Left lung (tissue), 14 donors: ENCODE measurements at places on chromosomes 16 and 17.

DNA sequence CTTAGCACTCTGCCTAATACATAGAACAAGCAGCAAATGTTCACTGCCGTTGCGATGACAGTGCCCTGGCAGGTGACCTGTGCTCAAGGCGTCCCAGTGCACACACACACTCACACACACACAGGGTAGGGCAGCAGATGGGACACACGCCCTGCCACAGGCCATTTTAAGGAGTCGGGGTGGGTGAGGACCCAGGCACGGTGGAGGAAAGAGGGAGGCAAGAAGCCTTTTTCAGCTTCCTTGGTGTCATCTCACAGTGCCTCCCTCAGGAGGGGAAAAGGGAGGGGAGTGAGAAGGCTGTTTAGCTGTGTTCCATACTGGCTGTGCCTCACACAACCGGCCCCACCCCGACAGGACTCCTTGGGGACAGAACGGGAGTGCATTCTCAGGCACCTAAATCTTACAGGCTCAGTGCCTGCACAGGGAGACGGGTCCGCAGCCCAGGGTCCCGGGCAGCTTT lies 1.5 kb downstream of the PITPNM3 start:
- peak overlapping the region; percentile 62 for H3K27ac ChIP-seq
- peak overlapping the region; percentile 49 for H3K4me3 ChIP-seq
- no peaks in the 10 kb centered on the region for H3K36me3 ChIP-seq
- DNase-seq, result no peak
- peaks cover 4% of the 10 kb centered on the region for H3K4me1 ChIP-seq

- no peak overlapping the region for H3K27ac ChIP-seq
- H3K4me1 ChIP-seq, result no peaks in the 10 kb centered on the region
- DNase-seq, result no peak
- no peaks in the 10 kb centered on the region for H3K27me3 ChIP-seq
- no peak overlapping the region for H3K4me3 ChIP-seq
- H3K36me3 ChIP-seq, result peaks cover 12% of the 10 kb centered on the region
These were observed 22.4 kb downstream of the CMC2 start for GRCh38 chr16:80984124-80984892.

DNA sequence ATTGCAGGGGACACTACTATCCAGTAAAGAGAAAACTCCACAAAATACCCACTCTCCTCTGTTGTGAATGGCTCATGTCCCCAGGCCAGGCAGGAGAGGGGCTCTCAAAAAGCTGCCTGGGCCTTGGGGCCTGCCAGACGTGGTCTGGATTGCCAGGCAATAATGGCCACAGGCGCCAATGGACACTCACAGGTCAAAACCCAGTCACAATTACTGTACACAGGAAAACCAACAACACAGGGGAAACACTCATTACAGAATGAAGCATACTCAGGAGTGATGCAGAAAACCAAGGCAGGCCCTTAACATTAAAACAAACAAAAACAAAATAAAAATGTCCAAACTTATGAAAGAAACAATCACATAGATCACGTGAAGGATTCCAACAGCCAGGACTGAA lies 35.1 kb upstream of the SREBF1 start:
- H3K4me1 ChIP-seq, result peaks cover 16% of the 10 kb centered on the region
- no peak overlapping the region for H3K4me3 ChIP-seq
- no peak overlapping the region for H3K27ac ChIP-seq
- DNase-seq, result no peak
- H3K36me3 ChIP-seq, result peaks cover 34% of the 10 kb centered on the region
- no peaks in the 10 kb centered on the region for H3K27me3 ChIP-seq

DNA sequence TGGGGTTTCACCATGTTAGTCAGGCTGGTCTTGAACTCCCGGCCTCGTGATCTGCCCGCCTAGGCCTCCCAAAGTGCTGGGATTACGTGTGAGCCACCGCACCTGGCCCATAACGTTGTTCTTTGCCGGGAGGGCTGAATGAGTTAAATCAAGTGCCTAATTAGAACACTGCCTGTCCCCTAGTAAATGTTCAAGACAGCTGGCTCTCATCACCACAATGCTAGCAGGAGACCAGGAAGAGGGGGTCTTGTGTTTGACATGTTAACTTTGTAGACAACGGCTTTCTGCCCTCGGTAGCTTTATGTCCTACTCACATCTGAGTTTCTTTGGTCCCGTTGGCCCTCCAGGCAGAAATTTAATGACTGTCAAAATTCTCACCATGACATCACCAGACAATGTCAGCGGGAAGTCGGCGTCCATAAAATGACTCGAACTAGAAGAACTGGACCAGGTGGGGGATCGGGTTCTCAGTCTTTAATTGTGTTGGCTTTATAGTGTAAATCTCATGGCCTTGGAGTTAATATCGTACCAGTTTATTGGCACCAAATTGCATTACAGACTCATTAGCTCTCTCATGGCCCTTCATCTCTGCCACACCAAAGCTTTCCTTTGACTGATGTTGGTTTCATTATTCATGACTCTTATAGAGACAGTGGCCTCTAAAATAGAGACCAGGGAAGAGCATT lies 11.4 kb upstream of the ITPRIPL2 start:
- no peak for DNase-seq
- H3K27me3 ChIP-seq, result no peaks in the 10 kb centered on the region
- no peak overlapping the region for H3K27ac ChIP-seq
- H3K36me3 ChIP-seq, result no peaks in the 10 kb centered on the region
- H3K4me1 ChIP-seq, result peaks cover 8% of the 10 kb centered on the region
- H3K4me3 ChIP-seq, result no peak overlapping the region

- no peak overlapping the region for H3K4me3 ChIP-seq
- H3K27me3 ChIP-seq, result no peaks in the 10 kb centered on the region
- no peak overlapping the region for H3K27ac ChIP-seq
- no peaks in the 10 kb centered on the region for H3K36me3 ChIP-seq
- DNase-seq, result no peak
- no peaks in the 10 kb centered on the region for H3K4me1 ChIP-seq
These were observed 22.3 kb downstream of the CA10 start for GRCh38 chr17:52136166-52136565.

DNA sequence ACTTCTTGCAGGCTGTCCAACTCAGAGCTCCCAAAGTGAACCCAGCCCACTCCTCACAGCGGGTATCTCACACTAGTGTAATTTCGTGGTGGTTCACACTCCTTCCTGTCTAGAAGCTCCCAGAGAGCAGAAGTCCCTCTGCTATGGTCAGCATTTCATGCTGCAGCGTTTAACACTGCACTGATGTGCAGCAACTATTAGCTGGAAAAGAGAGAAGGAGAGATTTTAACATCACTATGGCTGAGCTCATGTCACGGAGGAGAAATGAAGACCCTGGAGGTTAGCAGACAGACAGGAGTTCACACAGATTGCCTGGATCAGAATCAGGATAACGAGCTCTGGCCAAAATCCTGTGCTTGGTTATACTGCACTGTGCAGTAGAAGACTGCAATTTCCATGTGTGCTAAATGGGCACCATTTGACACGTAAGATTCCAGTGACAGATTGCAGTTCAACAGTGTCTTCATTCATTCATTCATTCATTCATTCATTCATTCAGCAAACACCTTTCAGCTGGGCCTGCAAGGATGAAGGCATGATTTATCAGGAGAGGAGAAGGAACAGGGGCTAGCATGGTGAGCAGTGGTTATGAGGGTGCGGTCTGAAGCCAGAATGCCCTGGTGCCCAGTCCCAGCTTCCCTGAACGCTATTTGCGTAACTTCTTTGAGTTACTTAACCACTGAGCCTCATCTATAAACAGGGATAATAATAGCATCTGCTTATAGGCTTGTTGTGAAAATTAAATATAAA lies 5.3 kb upstream of the CCL1 start:
- H3K27ac ChIP-seq, result no peak overlapping the region
- no peaks in the 10 kb centered on the region for H3K36me3 ChIP-seq
- DNase-seq, result no peak
- H3K4me3 ChIP-seq, result no peak overlapping the region
- H3K4me1 ChIP-seq, result no peaks in the 10 kb centered on the region

DNA sequence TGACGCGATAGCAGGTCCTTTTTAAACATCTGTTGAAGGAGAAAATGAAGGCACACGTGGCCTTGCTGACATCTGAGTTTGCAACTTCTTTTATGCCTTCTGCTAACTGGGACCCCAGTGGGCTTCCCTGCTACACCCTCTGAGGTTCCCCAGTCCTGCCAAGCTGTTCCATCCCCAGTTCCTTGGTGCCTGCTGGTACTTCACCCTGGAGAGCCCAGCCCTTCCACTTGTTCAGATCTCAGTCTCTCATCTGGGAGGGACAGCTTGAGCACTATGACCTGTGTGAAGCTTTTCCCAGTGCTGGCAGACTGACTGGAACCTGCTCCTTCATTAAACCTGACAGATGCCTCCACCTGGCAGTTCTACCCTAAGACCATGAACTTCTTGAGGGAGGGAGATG lies 95.5 kb downstream of the WWOX start:
- no peaks in the 10 kb centered on the region for H3K4me1 ChIP-seq
- H3K36me3 ChIP-seq, result no peaks in the 10 kb centered on the region
- no peak overlapping the region for H3K4me3 ChIP-seq
- DNase-seq, result no peak
- no peaks in the 10 kb centered on the region for H3K27me3 ChIP-seq

GRCh38 chr16:57609541-57610401 lies 18.7 kb upstream of the ADGRG1 start:
- H3K27ac ChIP-seq, result no peak overlapping the region
- H3K4me3 ChIP-seq, result no peak overlapping the region
- peaks cover 6% of the 10 kb centered on the region for H3K4me1 ChIP-seq
- no peaks in the 10 kb centered on the region for H3K36me3 ChIP-seq
